Mucosa of gallbladder (tissue), 1 donor: ENCODE measurements at places on chromosomes 11 and 22.

GRCh38 chr22:34902335-34902734 is 163.6 kb upstream of the ISX start:
- DNase-seq, result no peak

GRCh38 chr11:12532580-12532979 is 141.6 kb upstream of the TEAD1 start:
- DNase-seq, result no peak

DNA sequence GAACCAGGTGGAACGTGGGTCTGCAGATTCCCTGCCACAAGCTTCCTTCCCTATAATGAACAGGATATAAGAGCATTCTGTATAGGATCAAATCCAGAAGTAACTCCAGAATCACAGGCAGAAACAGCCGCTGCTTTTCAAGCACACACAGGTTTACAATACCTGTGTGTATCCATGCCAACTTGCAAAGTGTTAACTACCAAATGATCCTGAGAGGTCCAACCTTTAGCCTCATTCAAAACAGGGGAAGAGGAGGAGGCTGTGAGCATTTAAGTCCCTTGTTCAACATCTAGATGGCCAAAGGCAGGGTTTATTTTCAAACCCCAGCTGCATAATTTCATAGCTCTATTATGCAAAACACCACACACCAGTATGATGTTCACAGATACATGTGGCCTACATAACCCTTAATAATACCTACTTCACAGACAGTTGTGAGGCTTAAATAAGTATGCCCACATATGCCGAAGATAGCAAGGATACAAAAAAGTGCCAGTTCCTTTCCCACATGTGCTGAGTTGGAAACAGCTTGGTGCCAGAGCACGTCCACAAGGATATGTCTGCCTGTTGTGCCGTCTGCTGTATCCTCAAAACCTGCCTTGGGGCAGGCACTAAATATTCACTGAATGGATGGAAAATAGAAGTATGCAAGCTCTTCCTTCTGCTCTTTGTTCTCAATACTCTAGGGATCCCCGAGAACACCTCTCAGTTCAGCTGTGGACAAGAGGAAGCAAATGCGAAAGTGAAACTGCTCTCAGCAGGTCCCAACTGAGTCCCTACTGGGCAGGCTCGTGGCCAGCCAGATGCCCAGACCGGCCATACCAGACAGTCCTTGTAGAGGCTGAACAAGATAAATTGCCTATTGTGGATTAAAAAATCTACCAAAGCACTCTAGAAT is 66.8 kb downstream of the LARGE1 start:
- peak; percentile 79 for DNase-seq

- no peak for DNase-seq
Measured at GRCh38 chr22:45210174-45210573, 30.5 kb downstream of the KIAA0930 start.

- DNase-seq, result no peak
Measured at GRCh38 chr22:44369916-44370801, 57.4 kb upstream of the SHISAL1 start.

- no peak for DNase-seq
Measured at GRCh38 chr11:113193016-113193415, 121.4 kb upstream of the TTC12 start.

DNA sequence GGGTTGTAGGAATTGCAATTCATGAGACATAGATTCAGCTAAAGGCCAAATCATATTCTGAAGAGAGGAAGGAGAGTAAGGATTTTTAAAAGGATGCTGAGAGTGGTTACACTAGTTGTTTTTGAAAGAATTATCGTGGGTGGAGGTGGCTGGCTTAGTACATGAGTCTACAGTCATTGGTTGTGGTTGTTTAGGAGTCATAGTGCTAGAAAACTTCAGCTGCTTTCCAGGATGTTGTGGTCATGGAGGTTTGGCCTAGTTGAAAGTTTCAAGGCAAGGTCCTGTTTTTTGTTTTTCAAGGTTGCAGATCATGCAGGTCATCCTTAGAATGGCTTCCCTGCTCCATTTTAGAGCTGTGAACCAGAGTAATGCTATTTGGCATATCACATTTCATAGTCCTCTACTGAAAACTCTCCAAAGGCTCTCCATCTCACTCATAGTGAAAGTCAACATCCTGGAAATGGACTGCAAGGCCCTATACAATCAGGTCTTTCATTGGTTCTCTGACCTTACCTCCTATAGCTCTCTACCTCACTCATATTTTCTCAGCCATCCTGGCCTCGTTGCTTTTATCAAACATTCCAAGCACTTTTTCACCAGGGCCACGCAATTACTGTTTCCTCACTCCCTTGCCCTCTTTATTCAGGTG is 26.1 kb upstream of the ZBTB44 start:
- no peak for DNase-seq

- peak; percentile 51 for DNase-seq
Measured at GRCh38 chr22:38973289-38974169, 8.6 kb upstream of the APOBEC3B start.

DNA sequence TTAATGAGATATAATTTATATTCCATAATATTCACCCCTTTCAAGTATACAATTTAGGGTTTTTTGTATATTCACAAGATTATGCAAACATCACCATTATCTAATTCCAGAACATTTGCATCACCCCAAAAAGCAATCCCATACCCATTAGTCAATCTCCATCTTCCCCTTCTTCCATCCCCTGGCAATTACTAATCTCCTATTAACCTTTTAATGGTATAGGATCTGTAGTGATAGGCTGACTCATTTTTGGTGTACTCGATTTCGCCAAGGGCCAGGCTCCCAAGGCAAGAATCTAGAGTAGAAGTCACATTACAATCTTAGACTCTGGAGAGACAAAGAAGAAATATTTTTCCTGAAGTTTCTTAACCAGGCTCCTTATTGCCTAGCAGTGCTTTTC is 113.4 kb downstream of the GAB2 start:
- no peak for DNase-seq

DNA sequence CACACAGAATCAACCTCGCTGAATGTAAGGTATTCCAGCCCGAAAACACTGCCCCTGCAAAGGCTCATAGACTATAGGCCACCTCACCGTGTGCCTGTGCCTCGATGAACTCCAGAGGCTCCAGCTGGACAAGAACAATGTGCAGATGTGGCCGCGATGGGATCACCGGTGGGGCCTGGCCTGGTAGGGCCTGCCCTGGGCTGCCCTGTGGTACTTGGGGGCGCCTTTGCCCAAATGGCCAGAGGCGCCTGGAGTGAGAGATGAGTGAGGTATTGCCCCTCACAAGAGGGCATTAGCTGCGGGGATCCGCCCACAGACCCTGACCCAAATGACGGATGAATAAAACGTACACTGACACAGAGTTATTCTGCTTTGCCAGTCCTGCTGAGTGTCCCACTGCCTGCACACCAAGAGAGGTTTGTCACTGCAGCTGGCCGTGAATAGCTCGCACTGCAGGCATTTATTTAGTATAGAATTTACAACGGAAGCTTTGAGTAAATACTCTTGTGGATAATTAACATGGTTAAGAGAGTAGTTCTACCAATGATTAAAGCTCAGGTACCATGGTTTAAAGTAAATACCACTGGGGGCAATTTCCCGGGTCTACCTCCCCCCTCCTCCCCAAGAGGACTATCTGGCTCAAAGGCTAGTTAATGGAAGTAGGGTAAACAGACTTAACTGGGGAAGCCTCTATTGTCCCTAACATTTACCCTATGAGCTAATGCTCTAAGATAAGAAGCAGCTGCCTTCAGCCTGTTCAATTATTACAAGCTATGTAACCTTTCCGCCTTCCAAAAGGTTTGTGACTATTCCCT is 101.1 kb upstream of the IGLL5 start:
- peak; percentile 37 for DNase-seq

- no peak for DNase-seq
Measured at GRCh38 chr11:124791626-124792341, 8.4 kb downstream of the MSANTD2 start.

DNA sequence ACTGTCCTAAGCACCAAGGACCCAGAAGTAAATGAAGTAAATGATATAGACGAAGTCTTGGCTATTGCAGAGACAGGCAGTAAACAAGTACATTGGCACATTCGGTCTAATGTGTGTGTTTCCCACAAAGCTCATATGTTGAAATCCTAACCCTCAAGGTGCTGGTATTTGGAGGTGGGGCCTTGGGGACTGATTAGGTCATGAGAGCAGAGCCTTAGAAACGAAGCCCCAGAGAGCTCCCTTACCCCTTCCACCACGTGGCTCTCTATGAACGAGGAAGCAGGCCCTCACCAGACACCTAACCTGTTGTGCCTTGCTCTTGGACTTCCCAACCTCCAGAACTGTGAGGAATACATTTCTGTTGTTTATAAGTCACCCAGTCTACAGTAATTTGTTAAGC is 14.9 kb downstream of the CLMP start:
- DNase-seq, result no peak

GRCh38 chr11:83241291-83241946 is 44.7 kb downstream of the CCDC90B start:
- peak; percentile 80 for DNase-seq

DNA sequence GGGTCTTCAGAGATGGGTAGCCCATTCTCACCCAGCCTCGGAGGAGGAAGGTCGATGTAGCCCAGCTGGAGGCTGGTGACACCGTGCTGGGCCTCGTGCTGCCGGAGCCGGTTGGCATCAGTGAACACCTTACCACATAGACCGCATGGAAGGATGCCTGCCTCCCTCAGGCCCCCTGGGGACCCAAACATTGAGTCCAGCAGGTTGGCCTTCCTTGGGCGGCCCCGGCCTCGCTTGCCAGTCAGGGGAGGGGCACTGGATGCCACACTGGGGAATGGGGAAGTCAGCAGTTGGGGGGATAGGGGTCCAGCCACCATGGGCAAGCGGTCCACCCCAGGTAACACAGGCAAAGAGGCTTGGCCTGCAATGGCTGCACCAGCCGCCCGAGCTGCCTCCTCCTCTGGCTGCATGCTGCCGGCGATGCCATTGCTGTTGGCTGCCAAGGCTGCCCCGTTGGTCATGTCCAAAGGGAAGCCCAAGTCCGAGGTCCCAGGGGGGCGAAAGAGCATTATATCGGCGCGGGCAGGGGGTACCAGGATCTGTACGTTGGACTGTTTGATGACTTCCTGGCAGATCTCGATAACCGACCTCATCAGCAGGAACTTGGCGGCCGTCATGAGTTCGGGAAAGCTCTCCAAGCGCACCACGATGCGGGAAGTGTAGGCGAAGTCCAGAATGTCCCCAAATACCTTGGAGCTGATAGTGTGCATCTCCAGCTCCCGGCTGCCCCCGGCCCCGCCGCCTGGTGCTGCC is 1.4 kb downstream of the PATZ1 start:
- DNase-seq, result peak; percentile 54

- no peak for DNase-seq
Measured at GRCh38 chr11:70872299-70872698, 380.1 kb downstream of the SHANK2 start.
